ENCODE measurements at places on chromosomes 7 and 10.

DNA sequence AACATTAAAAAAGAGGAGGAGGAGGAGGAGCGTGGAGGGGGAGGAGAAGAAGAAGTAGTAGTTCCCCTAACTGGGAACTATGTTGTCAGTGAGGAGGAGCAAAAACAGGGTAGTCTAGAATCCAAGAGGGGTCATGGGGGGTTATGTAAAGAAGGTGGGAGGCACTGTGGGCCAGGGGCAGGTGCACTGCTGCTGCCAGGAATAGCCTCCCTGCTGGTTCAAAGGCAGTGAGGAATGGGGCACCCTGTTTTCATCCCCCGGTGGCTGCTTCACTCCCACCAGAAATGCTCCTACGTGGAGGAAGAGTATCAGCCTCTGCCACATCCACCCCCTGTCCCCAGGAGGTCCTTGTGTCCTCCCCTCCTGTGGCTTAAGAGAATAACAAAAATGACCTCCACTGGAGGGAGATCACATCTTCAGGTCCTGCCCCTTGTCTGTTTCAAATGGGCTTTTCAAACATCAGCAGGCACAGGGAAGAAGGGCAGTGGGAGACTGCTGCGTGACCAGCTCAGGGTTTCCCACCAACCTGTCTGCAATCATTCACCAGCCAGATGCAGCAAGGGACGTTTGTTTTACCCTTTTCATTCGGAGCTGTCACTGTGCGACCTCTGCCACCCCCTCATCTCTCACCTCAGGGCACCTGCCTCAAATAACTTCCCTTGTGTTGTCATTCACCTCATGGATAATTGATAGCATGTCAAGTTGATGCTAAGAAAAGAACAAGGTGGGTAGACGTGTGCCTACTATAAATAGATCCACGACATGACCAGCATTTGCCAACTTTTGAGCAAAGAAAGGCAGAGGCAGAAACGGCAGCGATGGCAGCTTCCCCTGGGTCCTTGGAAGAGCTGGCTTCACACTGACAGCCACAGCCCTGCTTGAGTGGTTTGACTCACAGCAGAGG lies 92.6 kb downstream of the DGKI start:
- no peak for DNase-seq

- no peak for DNase-seq
These were observed 121.3 kb upstream of the WIPF3 start for GRCh38 chr7:29684787-29685650.

- DNase-seq = no peak
These were observed 52.0 kb downstream of the ABCC2 start for GRCh38 chr10:99834410-99834809.

DNA sequence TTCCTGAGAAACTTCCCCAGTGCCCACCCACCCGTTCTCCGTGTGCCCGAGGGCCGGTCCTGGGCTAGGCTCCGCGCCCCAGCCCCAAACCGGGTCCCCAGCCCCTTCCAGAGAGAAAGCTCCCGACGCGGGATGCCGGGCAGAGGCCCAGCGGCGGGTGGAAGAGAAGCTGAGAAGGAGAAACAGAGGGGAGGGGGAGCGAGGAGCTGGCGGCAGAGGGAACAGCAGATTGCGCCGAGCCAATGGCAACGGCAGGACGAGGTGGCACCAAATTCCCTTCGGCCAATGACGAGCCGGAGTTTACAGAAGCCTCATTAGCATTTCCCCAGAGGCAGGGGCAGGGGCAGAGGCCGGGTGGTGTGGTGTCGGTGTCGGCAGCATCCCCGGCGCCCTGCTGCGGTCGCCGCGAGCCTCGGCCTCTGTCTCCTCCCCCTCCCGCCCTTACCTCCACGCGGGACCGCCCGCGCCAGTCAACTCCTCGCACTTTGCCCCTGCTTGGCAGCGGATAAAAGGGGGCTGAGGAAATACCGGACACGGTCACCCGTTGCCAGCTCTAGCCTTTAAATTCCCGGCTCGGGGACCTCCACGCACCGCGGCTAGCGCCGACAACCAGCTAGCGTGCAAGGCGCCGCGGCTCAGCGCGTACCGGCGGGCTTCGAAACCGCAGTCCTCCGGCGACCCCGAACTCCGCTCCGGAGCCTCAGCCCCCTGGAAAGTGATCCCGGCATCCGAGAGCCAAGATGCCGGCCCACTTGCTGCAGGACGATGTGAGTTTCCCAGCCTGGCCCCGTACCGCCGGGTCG lies at the start of gene SCD:
SCD (plus strand) TSS at position 469 of the 803 bp plus-strand sequence; CDS start at position 741, 272 bp downstream.
- DNase-seq = peak; percentile 81

- no peak for DNase-seq
These were observed 163.2 kb upstream of the GPR26 start for GRCh38 chr10:123502983-123503382.

DNA sequence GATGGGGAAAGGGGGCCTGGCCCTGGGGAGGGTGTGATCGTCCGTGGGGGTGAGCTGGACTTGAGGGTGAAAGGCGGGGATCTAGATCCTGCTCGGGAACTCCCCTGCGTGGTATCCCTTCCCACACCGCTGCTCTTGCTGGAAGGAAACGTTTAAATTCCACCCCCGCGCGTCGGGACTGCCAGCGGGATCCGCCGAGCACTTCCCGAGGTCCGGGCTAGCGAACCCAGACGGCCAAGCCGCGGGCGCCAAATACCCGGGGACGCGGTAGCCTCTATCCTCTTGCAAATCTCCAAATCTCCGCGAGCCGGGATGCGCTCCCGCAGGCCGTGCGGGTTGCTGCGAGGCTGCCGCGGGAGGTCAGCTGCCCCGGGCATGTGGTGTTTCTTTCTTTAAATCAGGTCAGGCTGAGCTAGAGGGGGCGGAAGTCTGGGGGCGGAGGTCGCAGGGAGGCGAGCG lies 904 bp downstream of the NPTX2 start:
- no peak for DNase-seq

- no peak for DNase-seq
These were observed 87.4 kb downstream of the CHN2 start for GRCh38 chr7:29281782-29282541.

DNA sequence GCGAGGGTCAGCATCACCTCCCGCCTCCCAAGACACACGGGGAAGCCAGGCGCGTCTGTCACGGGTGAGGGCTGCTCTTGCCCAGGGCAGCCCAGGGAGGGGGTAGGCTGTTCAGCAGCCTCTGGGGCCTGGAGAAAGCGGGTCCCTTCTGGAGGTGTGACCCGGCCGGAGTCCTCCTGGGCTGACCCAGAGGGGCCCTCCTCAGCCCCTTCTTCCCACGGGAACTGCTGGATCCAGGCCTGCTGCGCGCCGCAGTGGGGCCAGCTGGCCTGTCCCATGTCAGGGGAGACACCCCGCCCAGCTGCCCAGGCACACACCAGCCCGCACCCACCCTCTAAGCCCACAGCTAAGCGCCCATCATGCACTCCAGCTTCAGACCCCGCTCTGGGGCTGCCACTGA lies 41.8 kb downstream of the INSIG1 start:
- DNase-seq = no peak

DNA sequence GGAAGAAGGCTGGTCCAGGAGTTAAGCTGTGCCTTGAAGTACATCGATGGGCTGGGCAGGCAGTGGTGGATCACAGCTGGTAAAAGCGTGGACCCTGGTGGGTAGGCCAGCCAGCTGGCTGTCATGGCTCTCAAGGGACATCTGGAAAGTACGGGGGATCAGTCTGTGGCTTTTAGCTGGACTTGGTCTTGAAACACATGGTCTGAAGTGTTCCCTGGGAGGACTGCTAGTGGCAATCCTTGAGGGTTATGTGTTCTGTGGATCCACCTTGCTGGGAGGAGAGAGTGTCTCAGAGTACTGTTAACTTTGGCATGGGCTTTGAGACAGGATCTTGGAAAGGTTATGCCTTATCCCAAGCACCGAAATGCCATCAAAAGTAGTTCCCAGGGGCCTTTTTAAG lies 754.3 kb downstream of the SUGCT start:
- no peak for DNase-seq

DNA sequence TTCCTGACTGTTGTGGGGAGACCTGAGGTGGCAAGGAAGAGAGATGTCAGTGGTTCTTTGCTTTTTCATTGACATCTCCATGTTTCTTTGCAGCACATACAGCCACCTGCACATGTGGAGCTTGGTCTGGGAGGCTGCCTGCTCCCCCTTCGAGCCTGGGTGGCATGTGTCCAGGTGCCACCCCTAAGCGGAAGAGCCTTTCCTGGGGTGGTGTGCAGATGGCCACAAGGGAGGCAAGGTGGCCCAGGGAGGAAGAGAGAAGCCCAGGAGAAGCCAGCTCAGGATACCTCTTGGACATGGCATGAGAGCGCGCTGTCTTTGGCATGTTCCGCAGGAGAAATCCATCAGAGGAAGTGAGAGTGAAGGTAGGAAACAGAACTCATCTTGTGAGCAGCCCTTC lies 105.9 kb upstream of the NPTX2 start:
- no peak for DNase-seq

DNA sequence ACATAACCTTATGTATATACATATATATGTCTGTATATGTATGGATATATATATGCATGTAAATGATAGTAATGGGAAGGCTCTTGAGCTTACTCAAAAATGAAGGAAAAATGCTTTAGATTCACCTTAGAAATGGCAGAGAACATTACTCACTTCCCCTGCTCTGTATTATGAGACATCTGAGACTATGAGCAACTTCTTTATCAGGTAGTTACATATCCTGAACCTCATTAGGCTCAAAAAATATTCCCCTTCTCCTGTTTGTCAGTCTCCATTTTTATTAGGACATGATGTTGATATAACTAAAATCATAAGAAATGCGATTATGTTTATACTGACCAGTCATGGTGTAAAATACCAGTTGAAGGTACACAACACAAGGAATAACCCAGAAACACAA lies 800.1 kb upstream of the ZWINT start:
- no peak for DNase-seq

GRCh38 chr10:34764472-34764946 lies 50.6 kb downstream of the PARD3 start:
- DNase-seq = no peak

- no peak for DNase-seq
These were observed 751.6 kb downstream of the GRID1 start for GRCh38 chr10:85614981-85615380.

GRCh38 chr10:3914733-3915132 lies 129.7 kb upstream of the KLF6 start:
- DNase-seq = no peak

DNA sequence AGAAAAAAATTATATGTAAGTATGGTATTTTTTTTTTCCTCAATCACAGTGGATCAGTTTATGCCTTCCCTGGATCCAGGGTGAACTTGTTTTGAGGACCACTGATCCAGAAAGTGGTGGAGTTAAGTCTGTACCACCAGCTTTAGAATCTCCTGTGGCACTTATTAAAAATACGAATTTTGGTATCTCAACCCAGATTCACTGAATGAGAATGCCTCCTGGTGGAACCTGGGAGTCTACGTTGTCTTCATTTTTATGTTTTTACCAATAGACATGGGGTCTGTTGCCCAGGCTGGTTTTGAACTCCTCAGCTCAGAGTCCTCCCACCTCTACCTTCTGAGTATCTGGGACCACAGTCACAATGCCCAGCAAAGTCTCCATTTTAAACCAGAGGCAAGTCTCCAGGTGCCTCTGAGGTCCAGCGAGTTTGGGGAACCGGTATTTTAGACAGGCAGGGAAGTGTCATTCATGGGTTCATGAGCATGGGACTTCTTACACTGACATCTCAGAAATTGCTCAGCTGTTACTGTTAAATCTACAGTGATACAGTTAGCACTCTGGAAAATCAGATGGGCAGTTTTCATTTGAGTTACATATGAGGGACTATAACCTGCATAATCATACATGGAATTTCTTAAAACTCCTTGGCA lies 200.9 kb downstream of the AUTS2 start:
- no peak for DNase-seq

GRCh38 chr10:126131341-126131740 lies 235.0 kb downstream of the FANK1 start:
- peak; percentile 82 for DNase-seq

GRCh38 chr10:132915411-132915810 lies 27.0 kb downstream of the CFAP46 start:
- no peak for DNase-seq

DNA sequence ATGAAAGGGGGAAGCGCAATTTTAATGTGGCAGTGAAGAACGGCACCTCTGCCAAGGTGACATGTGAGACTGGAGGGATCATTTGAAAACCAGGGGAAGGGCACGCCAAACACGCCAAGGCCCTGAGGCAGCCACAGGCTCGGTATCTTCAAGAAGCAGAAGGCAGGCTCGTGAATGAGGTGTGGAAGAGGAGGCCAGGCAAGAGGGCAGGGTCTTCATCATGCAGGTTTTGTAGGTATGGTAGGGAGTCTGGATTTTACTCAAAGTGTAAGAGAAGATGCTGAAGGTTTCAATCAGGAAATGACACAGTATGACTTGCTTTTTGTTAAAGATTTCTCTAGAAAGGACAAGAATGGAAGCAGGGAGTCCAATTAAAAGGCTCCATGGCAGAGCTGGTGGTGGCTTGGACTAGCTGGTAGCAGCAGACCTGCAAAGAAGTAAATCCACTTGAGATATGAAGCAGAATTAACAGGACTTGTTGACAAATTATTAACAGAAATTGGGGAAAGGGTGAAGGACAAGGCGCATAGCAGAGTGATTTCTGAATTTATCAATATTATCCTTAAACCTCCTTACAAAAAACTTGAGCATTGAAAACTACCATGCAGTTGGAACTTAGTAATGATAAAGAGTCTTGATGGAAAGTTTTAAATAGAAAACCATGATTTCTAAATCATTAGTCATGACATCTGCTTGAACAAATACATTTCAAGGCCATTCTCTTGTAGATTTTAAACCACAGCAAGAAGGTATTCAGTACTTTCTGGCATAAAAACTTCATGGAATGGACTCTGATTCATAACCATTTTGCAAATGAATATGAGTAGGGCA lies 70.4 kb downstream of the COA1 start:
- DNase-seq = no peak

DNA sequence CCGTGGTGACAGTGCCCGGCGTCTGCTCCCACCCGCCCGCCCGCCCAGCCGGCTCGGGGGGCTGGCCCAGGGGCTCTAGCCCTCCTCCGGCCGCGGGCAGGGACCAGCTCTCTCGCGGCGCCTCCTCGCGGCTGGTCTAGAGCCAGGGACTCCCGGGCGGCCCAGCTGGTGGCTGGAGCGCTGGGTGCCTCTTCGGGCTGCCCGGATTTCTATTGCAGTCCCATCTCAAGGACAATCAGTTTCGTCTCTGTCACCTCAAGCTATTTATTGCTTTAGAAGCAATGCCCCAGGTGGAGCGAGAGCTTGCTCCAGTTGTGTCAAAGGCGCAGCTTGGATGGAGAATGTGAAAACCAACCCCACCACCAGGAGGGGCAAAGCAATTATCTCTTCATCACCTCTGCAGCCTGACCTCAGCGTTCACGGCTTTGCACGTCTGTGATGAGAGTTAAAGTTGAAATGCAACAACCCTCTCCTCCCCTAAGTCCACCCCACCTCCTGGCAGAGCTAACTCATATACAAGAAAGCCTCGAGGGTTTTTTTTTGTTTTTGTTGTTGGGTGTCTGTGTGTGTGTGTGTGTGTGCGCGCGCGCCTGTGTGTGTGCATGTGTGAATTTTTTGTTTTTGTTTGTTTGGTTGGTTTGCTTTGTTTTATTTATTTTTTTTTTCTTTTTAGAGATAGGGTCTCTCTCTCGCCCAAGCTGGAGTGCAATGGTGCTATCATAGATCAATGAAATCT lies at the start of gene ITGA8:
ITGA8 (minus strand) TSS at position 24 of the 736 bp plus-strand sequence. CDS start 151 bp downstream, outside the sequence.
- DNase-seq = no peak

GRCh38 chr7:12222889-12223579 lies 11.9 kb downstream of the TMEM106B start:
- no peak for DNase-seq

- DNase-seq = no peak
These were observed 7.7 kb downstream of the KCNMA1 start for GRCh38 chr10:77629775-77630506.

Measured in brain pericyte (primary cell).